ENCODE measurements at places on chromosomes 12 and 14.

GRCh38 chr14:22184157-22184829 is 404.7 kb downstream of the DAD1 start:
- DNase-seq: no peak

DNA sequence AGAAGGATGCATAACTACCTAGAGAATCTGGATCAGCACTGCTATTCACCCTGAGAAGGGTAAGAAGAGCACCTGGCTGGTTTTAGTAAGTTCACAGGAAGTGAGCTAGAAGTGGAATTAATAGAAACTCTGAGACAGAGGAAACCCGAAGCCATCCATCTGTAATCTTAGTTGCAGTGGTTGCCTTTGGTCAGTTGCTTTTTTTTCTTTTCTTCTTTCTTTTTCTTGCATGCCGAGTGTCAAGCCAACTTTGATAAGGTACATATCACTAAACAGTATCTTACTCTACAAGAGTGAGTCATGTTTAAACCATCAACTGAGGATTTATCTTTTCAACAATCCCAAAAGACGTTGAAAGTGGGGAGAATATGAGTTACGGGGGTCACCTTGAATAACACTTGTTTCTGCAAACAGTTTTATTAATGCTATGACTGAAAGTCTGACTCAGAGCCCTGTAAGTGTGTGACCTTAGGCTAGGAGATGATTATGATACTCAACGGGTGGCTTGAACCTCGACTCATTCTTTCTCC is 26.7 kb downstream of the C12orf75 start:
- no peak for DNase-seq

DNA sequence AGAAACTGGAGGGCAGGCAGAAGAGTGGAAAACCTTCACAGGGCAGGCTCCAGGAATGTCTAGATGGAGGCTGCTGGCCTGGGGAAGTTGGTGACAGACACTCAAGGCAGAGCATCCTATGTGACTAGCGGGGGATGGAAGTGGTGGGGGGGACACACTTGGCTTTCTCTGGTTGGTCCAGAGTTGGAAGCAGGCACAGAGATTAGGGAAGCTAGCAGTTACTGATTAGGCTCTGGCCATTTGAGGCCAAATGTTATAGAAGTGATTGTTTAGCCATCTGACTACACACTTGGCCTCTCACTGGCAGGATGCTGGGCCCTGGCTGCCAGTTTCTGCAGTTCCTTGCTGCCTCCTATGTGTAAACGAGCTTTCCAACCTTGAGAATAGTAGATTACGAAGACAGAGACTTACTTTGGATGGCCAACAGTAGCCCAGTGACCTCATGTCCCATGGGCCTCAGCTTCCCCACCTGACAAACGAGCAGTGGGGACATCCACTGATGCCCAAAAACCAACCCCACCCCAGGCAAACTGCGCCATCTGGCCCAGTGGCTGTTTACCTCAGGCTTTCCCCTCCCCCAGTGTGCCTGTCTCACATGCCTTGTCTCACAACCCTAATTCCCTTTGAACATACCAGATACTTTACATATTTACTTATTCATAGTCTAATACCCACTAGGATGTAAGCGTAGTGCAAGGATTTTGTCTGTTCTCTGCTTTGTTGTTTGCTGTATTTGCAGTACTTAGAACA is 102.7 kb downstream of the PAPLN start:
- no peak for DNase-seq

DNA sequence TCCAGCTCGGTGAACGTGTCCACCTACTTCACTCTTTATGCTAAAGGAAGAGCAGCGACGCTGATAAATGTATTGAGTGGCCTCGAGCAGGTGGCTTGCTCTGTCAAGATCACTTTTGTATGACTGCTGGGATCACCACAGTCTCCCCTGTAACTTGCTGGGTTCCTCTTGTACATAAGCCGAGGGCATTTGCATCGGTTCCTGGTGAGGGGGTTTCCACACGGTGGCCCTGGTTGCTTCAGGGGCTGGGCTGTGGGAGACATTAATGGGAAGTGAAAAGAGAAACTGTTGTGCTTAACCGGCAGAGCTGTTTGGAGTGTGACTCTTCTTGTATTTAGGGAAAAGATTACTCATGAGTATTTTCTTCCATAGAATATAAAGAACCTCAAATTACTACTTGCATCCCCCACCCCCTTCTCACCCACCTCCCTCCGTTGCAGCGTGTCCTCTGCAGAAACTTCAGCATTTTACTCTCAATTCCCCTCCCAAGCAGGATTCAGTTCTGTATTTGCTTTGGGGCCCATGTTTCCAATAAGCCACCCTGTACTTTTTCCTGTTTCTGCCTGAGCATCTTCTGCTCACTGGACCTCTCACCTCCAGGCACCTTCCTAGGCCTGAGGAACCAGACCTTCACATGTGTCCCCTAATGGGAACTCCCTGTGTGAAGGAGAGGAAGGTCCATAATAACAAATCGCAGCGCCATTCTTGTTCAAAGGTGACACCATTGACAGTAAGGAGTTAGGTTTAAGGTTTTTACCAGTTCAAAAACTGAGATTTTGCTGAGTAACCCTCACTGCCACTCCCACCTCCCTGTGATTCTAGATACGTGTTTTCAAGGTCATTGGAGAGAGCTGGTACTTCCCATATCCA is 187.0 kb downstream of the ETV6 start:
- DNase-seq: no peak

- DNase-seq: no peak
These were observed 205.7 kb downstream of the EGLN3 start for GRCh38 chr14:33745163-33745562.

DNA sequence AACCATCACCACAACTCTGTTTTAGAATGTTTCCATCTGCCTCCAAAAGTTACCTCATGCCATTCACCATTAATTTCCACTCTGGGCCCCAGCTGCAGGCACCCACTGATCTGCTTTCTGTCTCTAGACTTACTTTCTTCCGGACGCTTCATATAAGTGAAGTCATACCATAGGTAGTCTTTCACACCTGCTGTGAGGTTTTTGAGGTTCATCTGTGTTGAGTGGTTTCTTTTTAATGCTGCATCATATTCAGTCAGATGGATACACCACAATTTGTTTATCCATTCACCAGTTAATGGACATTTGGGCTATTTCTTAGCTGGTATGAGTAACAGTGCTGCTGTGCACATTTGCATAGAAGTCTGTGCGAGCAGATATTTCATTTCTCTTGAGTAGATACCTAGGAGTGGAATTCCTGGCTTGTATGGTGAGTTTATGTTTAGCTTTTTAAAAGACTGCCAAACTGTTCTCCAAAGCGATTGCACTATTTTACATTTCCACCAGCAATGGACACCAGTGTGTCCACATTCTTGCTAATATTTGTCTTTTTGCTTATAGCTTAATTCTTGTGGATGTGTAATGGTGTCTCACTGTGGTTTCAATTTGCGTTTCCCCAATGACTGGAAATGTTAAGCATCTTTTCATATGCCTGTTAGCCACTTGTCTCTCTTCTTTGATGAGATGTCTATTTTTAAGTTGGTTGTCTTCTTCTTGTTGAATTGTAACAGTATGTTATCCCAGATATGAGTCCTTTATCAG is 48.3 kb downstream of the ZFYVE21 start:
- DNase-seq: no peak

- no peak for DNase-seq
These were observed 60.8 kb upstream of the CLMN start for GRCh38 chr14:95380350-95381042.

DNA sequence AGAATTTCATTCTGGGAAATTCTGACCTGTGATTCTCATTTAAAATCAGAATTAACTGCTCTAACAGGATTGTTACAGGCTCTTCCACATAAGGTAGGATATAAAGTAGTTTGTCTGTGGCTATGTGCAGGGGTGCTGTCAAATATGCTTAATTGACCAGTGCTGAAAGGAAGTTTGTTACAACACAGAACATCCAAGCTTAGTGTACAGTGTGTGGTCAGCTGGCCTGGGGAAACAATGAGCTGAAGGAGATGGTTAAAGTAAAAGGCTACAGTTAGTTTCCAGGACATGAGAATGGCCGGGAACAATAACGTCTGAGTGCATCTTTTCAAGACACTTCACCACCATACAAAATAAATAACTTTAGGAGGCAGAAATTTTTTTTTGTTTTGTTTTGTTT is 68.0 kb downstream of the PKP2 start:
- DNase-seq: no peak

DNA sequence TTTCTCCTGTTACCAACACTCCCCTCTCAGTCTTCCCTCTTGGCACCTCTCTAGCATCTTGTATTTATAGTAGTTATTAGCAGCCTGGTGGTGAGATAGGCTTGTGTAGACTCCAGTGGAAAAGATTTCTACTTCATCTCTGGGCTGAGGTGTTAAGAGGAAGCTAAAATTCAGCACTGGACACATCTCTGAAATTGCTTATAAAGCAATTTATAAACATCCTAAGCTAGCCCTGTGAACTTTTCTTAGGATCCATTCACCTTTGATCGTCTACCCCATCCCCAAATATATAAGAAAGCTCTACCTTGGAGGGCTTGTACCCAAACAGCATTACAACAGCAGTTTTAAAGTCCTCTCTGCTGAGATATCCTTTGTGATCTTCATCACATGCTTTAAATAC is 928 bp downstream of the EFCAB11 start:
- no peak for DNase-seq

DNA sequence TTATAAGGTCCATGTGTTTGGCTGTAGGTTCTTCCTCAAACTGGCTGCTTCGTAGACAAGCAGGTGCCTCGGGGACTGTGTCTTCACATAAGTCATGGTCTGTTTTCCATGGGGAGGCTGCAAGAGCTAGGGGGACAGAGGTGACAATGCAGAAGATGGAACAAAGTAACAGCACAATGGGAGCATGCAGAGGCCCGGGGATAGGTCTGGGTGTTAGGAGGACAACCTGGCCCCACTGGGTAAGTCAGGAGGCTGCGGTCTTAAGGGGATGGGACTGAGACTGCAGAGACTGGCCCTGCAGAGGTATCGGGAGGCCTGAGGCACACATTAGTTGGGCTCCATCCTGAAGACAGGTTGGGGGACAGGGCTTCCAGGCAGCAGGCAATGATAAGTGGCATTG is 88.9 kb downstream of the NTF3 start:
- DNase-seq: no peak

- DNase-seq: no peak
These were observed 53.9 kb downstream of the EMP1 start for GRCh38 chr12:13250416-13250815.

DNA sequence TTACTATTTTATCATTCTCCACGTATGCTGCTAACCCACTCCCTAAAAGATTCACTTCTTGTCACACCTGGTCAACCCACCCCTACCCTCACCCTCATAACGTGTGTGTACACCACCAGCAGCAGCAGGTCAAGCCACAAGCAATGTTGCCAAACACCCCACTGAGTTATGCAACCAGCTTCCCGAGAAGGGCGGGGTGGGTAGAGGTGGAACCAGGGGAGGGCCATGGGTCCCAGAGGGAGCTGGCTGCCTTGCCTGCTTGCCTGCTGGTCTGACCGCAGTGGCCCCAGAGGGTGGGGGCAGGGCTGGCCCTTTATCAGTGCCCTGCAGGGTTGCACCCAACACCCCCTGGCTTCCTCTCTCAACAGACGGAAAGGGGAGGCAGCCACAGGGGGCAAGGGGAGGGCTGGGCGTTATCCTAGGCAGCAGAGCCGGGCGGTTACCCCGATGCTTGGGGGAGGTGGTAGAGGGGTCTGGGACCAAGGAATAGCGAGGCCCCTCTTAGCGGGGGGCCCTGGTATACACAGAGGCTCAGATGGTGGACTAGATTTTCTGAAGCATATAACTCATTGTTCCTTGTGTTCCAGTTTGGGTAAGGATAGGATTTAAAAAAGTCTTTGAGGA is 3.5 kb upstream of the NFE2 start:
- peak; percentile 55 for DNase-seq

DNA sequence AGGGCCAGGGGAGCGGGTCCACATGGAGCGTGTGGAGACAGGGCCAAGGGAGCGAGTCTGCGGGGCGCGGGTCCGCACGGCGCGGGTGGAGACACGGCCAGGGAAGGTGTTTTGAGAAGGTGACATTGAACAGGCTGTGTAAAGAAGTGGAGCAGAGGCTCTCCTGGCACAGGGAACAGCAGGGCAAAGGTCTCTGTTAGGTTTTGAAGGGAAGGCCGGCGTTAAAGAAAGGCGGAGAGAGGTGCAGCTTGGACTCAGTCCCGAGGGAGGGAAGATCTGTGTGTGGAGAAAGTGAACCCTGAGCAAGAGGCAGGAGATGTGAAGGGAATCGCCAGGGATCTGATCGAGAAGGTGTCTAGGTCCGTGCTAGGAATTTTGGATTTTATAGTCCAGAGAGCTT is 1.8 kb downstream of the PXMP2 start:
- no peak for DNase-seq

DNA sequence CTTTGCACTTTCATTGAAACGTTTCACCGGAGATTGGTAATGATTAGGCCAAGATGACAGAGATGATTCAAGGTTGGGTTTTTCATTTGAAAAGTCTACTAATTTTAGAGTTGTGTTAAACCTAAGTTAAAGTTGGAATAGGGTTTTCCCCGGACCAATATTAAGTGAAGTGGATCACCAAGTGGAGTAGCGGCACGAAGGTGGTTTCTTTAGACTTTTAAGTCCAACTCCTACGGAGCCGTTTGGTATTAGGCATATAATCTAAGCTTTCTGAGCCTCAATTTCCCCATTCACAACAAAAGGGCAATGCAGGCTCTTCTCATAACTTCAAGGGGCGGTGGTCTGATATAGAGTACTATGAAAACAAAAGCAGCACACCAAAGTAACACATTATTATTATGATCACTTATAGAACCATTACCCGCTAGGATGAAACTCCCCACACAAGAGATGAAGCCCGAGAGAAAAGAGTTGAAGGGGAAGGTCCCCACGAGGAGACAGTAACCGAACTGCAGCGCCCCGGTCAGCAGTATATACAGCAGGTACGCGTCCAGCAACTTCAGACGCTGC is 413 bp downstream of the DAD1 start:
- DNase-seq: no peak

GRCh38 chr12:46770501-46771183 is 55.2 kb downstream of the SLC38A4 start:
- DNase-seq: no peak
